ENCODE measurements at places on chromosomes 11 and 22.

- DNase-seq = peak; percentile 19
Observed at GRCh38 chr22:31343235-31344191, 2.6 kb downstream of the PATZ1 start.

DNA sequence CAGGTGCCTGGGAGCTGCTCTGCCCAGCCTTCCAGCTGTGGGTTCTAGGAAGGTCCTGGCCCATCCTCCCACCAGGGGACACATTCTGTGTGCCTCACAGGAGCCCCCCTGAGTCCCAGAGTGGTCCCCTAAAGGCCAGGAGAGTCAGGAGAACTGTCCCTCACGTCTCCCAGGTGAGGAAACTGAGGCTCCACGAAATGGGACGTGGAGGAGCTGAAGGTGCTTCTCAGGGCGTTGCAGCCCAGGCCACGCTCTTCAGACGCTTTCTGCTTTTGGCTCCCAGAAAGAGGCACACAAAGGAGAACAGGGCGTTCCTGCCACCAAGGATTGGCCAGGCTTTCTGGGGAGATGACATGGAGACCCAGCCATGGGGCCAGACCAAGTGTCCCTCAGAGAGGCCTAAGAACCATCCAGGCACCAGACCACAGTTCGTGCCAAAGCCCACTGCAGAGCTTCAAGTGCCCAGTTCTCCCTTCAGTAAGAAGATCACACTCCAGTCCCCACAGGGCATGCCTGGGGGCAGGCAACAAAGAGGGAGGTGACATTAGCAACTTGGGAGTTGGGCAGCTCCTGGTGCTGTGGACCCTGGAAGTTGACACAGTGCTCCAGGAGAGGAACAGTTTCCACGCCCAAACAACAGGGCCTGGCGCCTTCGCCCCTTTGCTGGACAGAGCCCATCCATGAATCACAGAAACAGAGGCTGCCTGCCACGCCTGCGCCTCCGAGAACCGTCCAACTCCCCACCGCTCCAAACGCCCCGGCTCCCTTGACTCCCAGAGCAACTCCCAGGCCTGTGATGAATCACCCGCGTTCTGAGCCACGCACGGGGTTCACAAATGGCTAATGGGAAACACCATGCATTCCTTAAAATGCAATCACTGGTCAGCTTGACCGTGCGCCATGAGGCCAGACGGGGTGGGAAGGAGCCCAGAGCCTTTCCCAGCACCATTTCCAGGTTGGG lies 589.2 kb downstream of the BRD1 start:
- DNase-seq = no peak

GRCh38 chr11:74677131-74677530 lies 54.1 kb downstream of the CHRDL2 start:
- no peak for DNase-seq

DNA sequence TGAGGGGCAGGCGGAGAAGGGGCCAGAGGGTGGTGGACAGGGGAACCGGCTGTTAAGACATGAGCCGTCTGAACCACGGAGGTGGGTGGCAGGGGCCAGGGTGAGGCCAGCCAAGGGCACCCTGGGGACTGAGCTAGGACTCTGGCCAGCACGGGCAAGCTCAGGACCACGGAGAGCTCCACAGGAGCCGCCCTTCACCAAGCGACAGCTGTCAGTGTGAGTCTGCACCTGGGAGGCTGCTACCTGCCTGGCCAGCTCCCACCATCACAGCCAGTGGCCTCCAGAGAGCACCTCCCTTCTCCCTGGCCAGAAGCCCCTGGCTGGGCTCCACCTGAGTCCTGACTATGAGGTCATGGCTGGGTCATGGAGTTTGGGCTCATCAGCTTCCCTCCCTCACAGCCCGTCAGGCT lies 21.6 kb downstream of the MGAT3 start:
- DNase-seq = no peak

GRCh38 chr11:64854534-64855502 lies 10.4 kb upstream of the CDC42BPG start:
- peak; percentile 56 for DNase-seq

DNA sequence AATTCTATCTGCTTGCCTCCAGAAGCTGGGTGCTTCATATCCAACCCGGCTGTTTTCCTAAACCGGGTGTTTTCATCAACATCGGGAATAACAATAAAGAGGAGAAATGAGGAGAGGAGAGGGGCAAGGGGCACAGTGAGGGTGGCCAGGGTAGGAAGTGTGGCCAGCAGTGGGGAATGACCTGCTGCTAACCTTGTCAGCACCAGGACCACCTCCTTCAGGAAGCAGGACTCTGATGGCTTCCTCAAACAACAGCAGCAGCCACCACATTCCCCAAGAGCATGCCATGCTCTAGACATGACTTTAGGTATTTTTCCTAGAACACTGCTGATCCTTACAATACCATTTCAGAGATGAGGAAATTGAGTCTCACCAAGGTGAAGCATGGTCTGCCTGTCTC lies 52.4 kb downstream of the TPBGL start:
- DNase-seq = no peak

DNA sequence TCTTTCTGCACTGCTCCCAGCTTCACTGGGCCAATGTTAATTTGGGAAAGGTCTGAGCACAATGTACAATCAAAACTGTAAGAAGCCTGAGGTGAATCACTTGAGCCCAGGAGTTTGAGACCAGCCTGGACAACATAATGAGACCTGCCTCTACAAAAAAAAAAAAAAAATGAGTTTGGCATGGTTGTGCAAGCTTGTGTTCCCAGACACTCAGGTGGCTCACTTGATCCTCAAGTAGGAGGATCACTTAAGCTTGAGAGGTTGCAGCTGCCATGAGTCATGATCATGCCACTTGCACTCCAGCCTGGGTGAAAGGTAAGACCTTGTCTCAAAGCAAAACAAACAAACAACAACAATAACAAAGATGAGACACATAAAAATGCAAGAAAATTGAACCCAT lies 38.6 kb upstream of the SC5D start:
- no peak for DNase-seq

DNA sequence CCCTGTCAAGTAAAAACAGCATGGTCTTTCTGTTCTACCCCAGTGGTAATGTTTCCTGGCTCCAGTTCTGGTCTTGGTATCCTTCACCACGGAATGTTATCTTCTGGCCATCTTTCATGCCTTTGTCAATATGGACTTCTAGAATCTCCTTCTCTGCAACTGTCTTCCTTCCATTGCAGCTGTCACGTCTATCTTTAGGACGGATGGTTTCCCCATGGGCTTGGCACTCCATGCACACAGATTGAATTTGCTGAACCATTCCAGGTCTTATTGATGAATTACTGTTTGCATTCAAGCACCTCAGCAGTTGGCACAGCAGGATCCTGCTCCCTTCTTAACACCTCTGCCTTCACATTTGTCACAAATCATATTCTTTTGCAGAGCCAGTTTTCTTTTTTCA lies 44.9 kb upstream of the SLC25A18 start:
- no peak for DNase-seq

- DNase-seq = no peak
Observed at GRCh38 chr11:12802418-12803085, 128.3 kb downstream of the TEAD1 start.

DNA sequence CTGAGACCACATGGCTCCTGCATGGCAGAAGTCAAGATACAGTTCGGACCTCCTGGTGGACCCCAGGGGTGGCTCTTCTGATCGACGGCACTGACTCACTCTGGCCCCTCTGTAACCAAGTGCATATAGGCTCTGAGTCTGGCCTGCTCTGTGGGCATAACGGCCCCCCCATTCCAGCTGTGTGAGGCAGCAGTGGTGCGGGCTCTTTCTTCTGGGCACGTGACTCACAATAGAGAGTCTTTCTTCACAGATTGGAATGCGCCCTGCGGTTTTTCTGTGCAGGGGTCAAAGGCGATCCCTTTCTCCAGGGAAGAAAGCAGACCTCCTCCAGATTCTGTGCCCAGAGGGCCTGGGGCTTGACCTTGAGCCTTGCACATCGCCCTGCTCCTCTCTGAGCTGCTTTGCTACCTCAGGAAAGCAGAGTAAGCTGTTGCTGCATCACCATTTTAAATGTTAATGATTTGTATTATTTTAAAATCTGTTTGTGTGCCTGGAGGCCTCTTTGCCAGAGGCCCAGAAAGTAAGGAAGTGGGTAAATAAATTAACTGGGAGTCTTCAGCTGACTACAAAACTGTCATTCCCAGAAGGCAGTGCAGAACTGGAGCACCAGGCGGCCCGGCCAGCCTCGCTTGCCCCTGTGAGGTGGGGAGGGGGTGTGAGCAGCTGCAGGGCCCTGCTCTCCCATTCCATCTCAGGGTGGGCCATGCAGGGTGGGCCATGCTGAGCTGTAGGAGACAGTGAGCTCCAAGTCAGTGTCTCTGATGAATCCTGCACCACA lies 199.0 kb downstream of the GRIK4 start:
- no peak for DNase-seq

DNA sequence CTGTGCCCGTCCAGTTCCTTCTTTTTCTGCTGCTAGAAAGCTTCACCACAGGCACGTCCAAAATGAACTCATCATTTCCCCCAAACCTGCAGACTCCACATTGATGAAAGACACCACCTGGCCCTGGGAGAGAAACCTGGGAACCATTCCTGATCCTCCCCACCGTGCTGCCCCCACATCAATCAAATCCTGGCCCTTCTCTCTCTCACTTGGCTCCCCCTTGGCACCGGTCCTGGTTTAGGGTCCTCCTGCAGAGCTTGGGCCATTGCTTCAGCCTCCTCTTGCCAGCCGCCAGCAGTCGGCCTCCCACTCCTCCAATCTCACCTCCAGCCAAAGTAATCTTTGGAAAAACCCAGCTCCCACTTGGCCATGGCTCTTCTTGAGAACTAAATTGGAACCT lies 38.5 kb downstream of the RIBC2 start:
- no peak for DNase-seq
